ENCODE measurements at places on chromosomes 5 and 9. TPM values are rescaled to one million over a fixed set of nuclear protein-coding genes. Genes with fewer than 3 reads are reported as not detected.

DNA sequence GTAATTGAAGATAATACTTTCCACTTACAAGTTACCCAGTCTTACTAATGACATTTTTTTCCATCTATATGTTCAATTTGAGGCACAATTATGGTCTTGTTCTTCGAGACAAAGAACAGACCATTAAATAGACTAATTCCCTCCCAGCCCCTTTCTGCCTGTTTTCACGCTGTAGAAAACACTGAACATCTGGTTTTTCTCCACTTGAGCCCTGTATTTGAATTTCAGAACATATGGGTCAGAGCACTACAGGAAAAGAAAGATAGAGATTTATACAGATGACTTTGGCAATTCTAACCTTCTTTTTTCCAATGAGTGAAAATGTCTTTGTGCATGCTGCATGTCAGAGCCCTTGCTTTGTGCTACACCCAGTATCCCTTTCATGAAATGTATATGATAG is 506.9 kb downstream of the LRRC70 start:
- no peak for DNase-seq

DNA sequence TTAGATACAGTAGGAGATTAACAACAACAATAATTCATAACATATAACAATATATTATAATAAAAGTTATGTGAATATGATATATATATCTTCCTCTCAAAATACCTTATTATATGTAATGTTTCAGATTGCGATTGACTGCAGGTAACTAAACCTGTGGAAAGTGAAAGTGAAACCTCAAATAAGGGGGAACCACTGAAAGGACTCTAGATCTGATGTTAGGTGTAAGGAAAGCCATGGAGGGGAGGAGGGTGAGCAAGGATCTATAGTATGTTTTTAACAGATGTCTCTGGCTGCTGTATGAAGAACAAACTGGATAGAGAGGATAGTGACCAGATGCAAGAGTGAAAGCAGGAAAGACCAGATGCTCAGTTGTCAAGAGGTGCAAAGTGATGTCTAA is 5.8 kb upstream of the FSTL4 start:
- no peak for DNase-seq

DNA sequence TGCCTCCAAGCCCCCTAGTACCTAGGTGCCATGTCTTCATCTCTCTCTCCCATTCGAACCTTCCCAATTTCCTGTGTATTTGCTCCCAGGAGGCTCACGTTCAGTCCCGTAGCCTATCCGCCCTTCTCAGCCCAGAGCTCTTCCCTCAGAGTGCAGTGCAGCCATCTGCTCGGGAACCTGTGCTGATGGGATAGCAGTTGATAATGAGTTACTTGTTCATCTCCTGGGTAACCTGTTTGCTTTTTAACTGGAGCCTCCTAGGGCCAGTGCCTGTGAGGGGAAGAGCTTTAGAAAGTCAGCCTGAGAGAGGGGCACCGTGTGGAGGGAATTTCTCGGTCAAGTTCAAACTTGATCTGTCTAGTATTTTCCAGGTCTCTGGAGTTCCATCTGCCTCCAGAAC is 229.8 kb upstream of the IL12B start:
- no peak for DNase-seq

DNA sequence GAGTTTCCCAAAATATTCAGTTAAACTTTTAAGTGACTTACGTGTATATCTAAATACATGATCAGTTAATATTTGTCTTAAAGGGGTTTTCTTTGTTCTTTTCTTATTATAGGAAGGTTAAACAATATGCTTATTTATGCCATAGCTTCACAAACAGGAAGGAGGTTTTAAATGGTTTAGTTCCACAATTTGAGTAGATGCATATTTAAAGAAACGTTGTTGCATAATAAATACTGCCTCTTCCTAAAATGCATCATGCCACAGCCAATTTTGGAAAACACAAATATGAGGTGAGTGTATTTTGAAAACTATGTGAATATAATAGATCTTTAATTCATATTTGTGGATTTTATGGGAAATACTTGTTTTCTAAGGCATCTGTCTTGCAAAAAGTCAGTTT is 2.5 kb upstream of the ADRB2 start:
- DNase-seq = no peak

DNA sequence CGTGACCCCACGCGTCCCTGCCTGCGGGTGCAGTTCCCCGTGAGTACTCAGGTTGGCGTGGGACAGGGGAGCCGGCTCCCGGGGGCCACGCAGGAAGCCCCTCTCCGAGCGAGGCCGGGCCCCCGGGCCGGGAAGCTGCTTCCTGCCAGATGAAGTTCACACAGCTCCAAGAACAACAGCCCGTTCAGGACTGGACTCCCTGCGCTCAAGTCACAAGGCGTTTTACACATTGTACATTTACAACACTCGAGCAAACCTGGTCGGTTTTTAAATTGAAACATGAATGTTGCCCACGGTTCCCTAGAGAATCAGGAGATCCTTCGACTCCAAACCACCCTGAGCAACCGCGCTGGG is 22.4 kb downstream of the SLC9A3 start:
- no peak for DNase-seq

- peak; percentile 91 for DNase-seq
Measured at GRCh38 chr9:81132318-81132717, 557.0 kb downstream of the TLE1 start.

PCDHB8 gene
- 5.3 TPM for total RNA-seq
